Heart left ventricle (tissue), 16 donors: ENCODE measurements at places on chromosomes 1 and 21. TPM values are rescaled to one million over a fixed set of nuclear protein-coding genes. Genes with fewer than 3 reads are reported as not detected.

DMBX1 gene
- total RNA-seq, result not detected

RXFP4 gene
- total RNA-seq, result not detected

UQCRH gene
- total RNA-seq, result 851 TPM

NUAK2 gene
- total RNA-seq, result 0.52 TPM

PTPRC gene
- 5.2 TPM for total RNA-seq

SLAMF9 gene
- not detected for total RNA-seq
